ENCODE measurements at places on chromosomes 4 and X. TPM values are rescaled to one million over a fixed set of nuclear protein-coding genes. Genes with fewer than 3 reads are reported as not detected.

Gene ZNF732
- total RNA-seq: 0.33 TPM

Gene PDE6B
- total RNA-seq: 2.8 TPM

Gene FAM9B
- not detected for total RNA-seq

Gene LRP2BP
- total RNA-seq: 0.51 TPM

Gene HMX1
- total RNA-seq: not detected

Gene ERCC6L
- not detected for total RNA-seq

Gene PIR
- total RNA-seq: 21.3 TPM

Gene CDKL2
- 2.3 TPM for total RNA-seq

Gene ATP8A1
- total RNA-seq: 4.8 TPM

Measured in fibroblast of lung (primary cell).